Pericardium fibroblast (primary cell): ENCODE measurements at places on chromosomes 5 and 9. TPM values are rescaled to one million over a fixed set of nuclear protein-coding genes. Genes with fewer than 3 reads are reported as not detected.

The CD274 gene
- total RNA-seq, result 0.43 and 4.4 TPM in 2 replicates

The ADGRV1 gene
- total RNA-seq, result not detected in 2 replicates

The CDK7 gene
- total RNA-seq, result 22.8 and 34.7 TPM in 2 replicates

The WNT8A gene
- total RNA-seq, result not detected in 2 replicates

The PCDHAC1 gene
- under 0.01 and 0.34 TPM in 2 replicates for total RNA-seq

The GMCL2 gene
- total RNA-seq, result not detected in 2 replicates

The TPPP gene
- total RNA-seq, result 0.17 and 0.35 TPM in 2 replicates

The CCL28 gene
- 1.3 and 3.1 TPM in 2 replicates for total RNA-seq

The AQP7 gene
- total RNA-seq, result not detected in 2 replicates

The AGXT2 gene
- not detected in 2 replicates for total RNA-seq

The PCDHA9 gene
- not detected in 2 replicates for total RNA-seq

The HRCT1 gene
- 1.4 and 3.3 TPM in 2 replicates for total RNA-seq

The NAIP gene
- 1.2 and 1.7 TPM in 2 replicates for total RNA-seq

The FXN gene
- total RNA-seq, result 4.6 and 19.1 TPM in 2 replicates

The C9 gene
- not detected in 2 replicates for total RNA-seq
